ENCODE measurements at places on chromosomes 3 and 15.

DNA sequence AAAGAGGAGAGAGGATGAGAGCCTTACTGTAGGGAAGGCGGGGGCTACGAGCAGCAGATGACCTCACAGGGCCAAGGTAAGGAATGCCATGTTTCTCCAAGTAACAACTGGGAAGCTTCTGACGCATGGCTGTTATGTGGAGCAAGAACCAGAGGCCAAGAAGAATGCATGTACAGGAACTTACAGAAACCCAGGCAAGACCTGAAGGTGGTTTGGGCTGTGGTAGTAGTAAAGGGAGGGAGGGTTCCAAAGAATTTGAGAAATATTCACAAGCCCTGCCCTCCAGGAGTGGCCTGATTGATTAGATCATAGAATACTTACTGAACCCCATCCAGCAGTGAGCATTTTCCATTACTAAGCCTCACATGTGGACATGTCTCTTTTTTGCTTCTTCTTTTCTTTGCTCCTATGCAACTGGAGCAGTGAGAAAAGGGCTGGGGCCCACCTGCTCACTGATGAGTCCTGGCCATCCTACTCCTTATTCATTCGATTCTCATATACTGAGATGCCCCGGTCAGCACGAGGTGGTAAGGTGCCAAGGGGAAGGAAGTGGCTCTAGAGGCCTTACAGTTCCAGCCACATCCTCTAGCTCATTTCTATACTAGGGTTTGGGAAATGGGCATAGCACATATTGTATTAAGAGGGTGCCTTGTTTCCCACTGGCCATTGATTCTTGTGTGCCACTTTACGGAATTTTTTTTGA is 8.3 kb upstream of the SLC12A8 start:
- no peak for DNase-seq

DNA sequence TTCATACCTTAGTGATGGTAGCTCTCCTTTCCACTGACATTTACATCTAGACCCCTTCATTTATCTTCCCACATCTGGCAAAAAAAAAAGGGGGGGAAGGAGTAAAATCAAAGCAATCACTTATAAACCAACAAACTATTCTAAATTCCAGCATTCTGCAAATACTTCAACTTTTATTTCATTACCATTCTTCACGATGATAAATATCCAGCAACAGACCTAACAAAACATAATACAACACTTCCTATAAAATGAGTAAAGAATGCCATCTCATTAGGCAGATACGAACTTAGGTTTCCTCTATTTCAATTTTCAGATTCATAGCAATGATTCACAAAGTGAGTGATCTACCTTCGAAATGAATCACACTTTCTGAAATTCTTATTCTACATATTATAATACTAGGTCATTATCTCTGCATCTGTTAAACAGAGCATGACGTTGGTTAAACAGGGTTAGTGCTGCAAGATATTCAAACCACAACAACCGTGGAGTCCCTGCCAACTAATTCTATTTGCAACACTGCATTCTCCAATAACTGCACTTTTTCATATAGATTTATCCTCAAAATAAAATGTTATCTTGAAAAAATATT is at the start of gene LRRFIP2:
LRRFIP2 (minus strand) TSS at position 51 of the 595 bp plus-strand sequence. CDS start 25,599 bp downstream, outside the sequence.
- DNase-seq = peak; percentile 28

DNA sequence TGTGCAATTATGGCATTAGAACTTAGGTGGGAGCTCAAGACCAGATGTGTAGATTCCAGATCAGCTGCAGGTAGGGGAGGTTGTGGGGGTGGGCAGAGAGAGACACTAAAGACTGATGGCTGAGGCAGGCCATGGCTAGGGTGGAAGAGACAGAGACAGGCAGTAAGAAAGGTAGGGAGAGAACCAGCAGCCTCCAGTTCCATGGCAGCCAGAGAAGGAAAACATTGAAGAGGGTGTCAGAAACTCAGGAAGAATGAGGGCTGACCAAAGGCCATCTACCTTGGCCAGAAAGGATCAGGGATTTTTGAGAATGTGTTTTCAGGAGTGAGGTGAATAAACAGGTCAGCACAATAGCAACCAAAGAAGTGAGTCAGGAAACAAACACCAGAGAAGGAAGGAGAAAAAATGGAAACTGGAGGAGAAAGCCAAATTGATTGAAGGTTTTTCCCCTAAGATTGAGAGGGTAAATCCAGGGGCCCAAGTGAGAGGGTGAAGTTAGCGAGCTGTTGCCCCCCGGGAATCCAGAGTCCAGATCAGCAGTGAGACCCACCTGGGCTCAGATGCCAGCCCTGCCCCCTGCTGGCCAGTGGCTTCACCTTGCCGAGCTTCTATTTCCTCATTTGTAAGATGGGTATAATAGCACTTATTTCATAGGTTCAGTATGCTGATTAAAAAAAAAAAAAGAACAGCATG is 41.0 kb downstream of the ABHD2 start:
- peak; percentile 68 for DNase-seq

GRCh38 chr3:168216851-168217250 is 121.1 kb upstream of the GOLIM4 start:
- DNase-seq = no peak

DNA sequence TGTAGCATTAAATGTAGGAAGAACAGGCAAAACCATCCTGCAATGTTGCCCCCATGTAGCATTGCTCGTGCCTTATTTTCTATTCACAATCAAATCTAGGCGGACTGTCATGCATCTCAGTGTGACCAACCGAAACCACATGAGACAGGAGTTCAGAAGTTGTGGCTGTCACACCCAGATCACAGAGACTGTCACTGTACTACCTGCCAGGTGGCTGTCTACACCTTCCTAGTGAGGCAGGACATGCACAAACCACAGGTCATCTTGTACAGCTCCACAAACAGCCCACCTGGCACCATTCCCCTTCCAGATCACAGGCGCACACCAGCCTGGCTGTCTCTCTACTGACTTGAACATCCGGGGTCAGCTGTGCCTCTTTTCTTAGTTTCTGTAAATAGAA is 392.8 kb downstream of the OCA2 start:
- no peak for DNase-seq

DNA sequence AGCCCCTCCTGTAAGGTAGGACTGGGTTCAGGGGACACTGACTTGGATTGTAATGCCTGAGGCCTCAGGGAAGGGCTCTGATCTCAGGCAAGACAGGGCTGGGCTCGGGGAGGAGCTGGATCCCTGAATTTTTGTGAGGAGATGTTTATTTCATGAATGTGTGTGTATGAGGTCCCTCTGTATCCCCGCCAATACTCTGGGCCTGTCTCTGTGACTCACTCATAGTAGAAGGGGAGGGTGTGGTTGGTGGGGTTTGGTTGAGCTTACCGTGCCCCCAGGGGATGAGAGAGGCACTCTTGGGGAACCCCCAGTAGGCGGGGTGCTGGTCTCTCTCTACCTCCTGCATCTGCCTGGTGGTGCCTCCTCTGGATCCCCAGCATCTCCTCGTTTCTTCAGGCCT is 28.1 kb downstream of the RPSA start:
- no peak for DNase-seq

DNA sequence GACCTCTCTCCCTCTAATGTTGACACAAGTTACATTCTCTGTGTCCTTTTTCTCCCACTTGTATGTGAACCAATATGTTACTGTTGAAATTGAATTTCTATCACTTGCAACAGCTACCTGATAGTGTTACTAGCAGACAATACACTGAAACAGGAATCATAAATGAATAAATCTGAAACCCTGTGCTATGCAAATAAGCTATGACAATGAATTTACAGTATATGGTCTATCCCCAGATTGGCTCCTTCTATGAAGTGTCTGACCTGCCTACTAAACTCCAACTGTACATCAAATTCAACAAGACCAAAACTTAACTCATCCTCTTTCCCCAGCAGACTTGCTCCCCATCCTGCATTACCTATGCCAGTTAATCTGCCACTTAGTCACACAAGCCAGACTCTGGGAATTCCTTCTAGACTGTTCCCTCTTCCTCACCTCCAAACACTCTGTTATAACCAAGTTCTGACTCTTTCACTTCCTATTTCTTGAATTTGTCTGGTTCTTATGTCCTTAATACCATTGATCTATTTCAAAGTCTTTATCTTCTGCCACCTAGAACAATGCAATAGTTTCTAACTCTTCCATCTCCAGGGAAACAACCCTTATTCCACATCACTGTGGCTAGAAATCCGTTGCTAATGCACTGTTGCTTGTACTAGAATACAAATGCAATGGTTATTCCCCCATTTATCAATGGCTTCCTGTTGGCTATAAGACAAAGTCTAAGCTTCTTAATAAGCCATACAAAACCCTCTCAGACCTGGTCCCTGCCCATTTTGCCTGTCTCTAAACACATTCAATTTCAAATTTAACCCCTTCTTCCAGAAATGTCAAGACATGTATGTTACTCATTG is 13.4 kb upstream of the ZNF639 start:
- no peak for DNase-seq

DNA sequence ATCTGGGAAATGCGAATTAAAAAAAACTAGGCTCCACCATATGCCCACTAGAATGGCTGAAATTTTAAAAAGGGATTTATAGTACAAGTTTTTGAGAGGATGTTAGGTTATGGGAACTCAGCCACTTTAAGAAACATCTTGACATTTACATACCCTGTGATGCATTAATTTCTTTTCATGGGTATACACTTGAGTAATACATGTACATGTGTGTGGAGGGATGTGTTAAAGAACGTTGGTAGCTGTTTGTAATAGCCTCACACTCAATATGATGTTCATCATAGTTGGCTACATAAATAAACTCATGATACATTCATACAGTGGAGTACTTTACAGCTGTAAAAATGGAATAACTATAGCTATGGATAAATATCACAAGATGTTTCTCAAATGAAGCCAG is 40.9 kb downstream of the MEF2A start:
- DNase-seq = no peak
